ENCODE measurements at places on chromosomes 3 and 15.

GRCh38 chr3:194344012-194344411 lies 7.1 kb downstream of the CPN2 start:
- peak; percentile 71 for DNase-seq

- no peak for DNase-seq
Observed at GRCh38 chr3:54660714-54661132, 267.1 kb downstream of the LRTM1 start.

DNA sequence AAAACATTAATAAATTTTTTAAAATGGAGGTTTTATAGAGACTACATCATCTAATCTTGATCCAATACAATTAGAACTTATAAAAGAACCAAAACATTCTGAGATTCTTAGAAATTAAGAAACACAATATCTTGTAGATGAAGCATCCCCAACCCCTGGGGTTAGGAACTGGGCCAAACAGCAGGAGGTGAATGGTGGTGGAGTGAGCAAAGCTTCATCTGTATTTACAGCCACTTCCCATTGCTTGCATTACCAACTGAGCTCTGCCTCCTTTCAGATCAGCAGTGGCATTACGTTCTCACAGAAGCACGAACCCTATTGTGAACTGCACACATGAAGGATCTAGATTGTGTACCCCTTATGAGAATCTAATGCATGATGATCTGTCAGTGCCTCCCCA lies 36.3 kb downstream of the KNL1 start:
- DNase-seq: no peak

GRCh38 chr15:77282333-77282732 lies 137.6 kb downstream of the PEAK1 start:
- no peak for DNase-seq

DNA sequence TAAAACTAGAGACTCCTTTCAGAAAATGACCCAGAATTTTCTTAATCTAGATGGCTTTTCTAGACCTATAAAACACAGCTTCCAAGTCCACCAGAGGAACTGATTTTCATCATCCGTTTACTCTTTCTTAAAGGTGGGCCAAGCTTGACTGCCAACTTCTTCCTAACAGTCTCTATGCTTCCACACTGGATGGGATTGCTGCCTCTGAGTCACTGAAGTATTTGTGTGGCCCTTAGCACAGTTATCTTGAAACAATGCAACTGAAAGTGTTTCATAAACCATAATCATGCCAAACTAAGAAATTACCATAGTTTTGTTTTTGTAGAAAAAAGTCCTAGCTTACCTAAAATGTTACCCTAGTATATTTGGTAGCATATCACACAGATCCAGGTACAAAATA lies 985.7 kb downstream of the TUSC7 start:
- DNase-seq: no peak

- DNase-seq: no peak
Observed at GRCh38 chr3:33799202-33799551, 747 bp downstream of the PDCD6IP start.

DNA sequence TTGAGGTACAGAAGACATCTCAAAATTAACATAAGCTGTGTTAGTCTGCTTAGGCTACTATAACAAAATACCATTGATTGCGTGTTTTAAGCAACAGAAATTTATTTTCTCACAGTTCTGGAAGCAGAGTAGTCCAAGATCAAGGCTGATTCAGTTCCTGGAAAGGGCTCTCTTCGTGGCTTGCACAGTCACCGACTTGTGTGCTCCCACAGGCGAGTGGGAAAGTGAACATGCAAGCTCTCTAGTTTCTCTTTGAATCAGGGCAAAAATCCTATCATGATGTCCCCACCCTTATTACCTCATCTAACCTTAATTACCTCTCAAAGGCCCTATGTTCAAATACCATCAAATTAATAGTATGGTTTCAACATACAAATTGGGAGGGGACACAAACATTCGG lies 505.9 kb downstream of the ZIC1 start:
- no peak for DNase-seq

DNA sequence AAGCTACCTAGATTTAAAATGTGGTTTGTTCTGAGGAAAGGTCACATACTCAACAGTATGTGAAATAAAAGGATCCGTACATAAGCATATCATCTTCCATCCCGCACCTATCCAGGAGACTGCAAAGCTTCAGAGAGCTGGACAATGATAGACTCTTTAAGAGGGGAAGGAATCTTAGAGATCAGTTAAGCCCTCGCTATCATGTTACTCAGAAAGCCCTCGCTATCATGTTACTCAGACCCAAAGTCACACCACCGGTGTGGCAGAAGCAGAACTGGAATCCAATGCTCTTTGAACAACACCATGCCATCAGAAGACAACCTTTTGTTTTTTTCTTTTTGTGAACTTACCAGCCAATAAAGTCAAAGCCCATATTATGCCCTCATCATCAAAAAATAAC lies 5.8 kb downstream of the ANO10 start:
- DNase-seq: no peak

DNA sequence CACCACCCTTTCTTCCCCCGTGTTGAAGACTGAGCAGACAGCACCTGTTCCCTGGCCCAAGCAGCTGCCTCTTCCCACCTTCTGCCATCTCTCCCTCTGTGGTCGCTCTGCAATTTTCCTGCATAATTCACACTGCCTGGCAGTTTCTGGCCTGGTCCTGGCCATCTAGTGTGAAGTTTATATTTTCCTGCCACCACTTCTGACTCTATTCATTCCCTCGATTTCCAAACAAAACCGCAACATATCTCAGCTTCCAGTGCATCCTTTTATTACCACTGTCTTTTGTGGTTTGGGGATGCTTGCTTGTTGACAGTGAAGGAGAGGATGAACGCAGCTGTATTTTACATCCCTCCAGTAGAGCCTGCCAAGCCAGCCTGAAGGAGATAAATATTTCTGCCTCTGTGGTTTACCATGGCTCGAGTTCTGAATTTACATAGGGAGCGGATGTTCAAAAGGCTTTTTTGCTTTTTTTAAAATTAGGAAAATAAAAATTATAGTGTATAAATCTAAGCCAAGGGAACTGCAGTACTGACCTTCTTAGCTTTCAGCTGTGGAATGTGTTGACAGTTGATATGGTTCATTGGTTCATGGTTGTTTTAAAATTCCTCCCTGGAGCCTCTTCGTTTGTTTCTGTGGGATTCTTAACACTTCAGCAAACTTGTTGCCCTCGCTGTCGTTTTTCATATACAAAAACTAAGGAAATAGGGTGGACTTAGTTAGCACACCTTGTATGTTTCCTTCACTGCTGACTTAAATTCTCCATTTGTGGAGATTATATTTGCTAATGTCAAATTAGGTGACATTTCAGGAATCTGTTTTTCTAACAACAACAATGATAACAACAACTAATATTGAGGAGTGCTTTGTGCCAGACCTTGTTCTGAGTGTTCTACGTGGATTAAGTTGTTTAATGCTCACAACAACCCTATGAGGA lies 250.5 kb downstream of the ADAMTSL3 start:
- DNase-seq: no peak
